Bronchial smooth muscle cell (primary cell): ENCODE measurements at places on chromosomes 6 and 20. TPM values are rescaled to one million over a fixed set of nuclear protein-coding genes. Genes with fewer than 3 reads are reported as not detected.

The GNAS-AS1 gene
- 0.43 and 0.95 TPM in 2 replicates for total RNA-seq

The RBPJL gene
- total RNA-seq: not detected in 2 replicates

The CTAGE9 gene
- total RNA-seq: under 0.01 TPM in 1 of 2 replicates, not detected in the other

The SEMG1 gene
- not detected in 2 replicates for total RNA-seq

The SLC18B1 gene
- 2.8 and 6.3 TPM in 2 replicates for total RNA-seq

The MICB gene
- total RNA-seq: 3.1 and 6.1 TPM in 2 replicates

The RAB5IF gene
- total RNA-seq: 39.1 and 42.4 TPM in 2 replicates

The UBE2C gene
- 1.9 and 3.9 TPM in 2 replicates for total RNA-seq

The RGS17 gene
- total RNA-seq: 7.5 and 15.1 TPM in 2 replicates

The KLHDC3 gene
- 43.7 and 56.8 TPM in 2 replicates for total RNA-seq
